ENCODE measurements at places on chromosomes 3 and 15. TPM values are rescaled to one million over a fixed set of nuclear protein-coding genes. Genes with fewer than 3 reads are reported as not detected.

The GOLGA8M gene
- total RNA-seq = 0.70 TPM

The SUSD5 gene
- total RNA-seq = 2.1 TPM

The ACSBG1 gene
- total RNA-seq = not detected

The ARGFX gene
- not detected for total RNA-seq

DNA sequence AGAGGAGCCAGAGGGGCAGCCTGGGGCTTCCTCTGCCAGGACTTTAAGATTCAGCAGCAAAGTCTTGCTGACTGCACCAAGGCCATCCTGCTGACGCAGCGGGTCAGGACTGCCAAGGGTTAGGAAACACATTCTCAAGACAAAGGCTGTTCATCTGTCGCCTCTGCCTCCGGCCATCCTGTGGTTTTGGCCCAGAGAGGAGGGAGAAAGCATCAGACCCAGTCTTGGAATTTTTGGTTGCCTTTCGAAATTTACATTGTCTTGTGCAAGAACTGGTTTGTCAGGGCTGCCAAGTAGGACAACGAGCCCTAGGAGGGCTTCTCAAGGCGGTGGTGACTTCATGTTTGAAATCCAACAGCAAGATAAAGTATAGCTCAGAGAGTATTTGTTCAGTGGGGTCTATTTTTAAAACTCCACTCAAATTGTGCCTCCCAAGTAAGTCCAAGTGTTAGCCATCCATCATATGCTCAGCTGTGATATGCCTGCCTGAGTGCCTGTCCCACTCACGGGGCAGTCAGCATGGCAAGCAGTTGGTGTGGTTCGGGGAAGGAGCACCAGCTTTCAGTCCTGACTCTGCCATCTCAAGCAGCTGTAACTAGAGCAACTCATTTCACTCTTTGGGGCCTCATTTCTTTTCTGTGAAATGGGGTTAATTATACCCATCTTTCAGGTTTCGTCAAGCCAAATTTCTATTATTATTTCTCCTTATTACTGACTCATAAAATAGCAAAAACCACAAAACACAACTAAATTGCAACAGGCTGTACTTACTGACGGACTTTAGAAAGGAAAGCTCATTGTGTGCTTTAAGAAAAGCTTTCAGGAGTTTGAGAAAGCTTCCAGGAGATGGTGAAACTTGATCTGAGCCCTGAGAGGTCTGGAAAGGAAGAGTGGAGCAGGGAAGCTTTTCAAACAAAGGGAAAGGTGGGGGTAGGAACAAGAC lies 42.4 kb upstream of the RHO start:
- no peak overlapping the region for H3K4me3 ChIP-seq
- H3K36me3 ChIP-seq = peaks cover 8% of the 10 kb centered on the region
- H3K4me1 ChIP-seq = peaks cover 3% of the 10 kb centered on the region
- H3K27ac ChIP-seq = peak overlapping the region; percentile 58
- no peak for DNase-seq
- H3K27me3 ChIP-seq = no peaks in the 10 kb centered on the region

GRCh38 chr3:126414961-126415660 lies 20.4 kb downstream of the CFAP100 start:
- no peaks in the 10 kb centered on the region for H3K27me3 ChIP-seq
- no peak overlapping the region for H3K27ac ChIP-seq
- H3K36me3 ChIP-seq = no peaks in the 10 kb centered on the region
- no peak for DNase-seq
- H3K4me3 ChIP-seq = no peak overlapping the region

Measured in endodermal cell (in vitro differentiated cells).